D341Med (cell line): ENCODE measurements at places on chromosomes 11 and 22.

GRCh38 chr11:114343020-114343419 is 46.8 kb downstream of the NNMT start:
- DNase-seq: no peak

- DNase-seq: peak; percentile 61
Measured at GRCh38 chr11:76598426-76598839, 72.1 kb downstream of the LRRC32 start.

DNA sequence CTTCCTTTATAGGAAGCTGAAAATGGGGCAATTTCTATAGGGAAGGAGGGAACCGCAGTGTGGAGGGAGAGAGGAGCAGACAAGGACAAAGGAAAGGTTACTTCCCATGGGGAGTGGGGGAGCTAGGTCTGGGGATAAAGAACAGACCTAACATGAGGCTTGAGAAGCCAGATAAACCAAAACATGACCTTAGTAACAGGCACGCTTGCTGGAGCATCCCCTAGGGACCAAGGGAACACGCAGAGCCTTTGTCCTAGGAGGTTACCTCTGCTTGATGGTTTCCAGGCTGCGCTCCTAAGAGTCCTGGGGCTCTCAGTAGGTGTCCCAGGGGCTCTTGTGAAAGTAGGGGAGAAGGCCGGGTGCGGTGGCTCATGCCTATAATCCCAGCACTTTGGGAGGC is 271.4 kb upstream of the NCAM1 start:
- no peak for DNase-seq

DNA sequence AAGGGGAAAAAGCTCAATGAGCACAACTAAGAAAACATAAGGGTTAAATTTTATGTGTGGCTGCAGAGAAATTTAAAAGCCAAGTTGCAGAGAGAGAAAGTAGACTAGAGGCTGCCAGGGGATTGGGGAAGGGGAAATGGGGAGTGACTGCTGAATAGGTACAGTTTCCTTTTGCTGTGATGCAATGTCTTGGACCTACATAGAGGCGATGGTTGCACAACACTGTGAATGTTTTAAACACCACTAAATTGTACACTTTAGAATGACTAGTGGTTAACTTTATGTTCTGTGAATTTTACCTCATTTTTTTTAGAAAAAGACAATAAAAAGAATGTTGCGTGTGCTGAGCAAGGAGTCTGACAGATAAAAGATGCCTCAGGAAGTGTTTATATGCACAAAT is 36.5 kb downstream of the TENM4 start:
- no peak for DNase-seq

GRCh38 chr22:36419912-36420882 is 32.4 kb upstream of the MYH9 start:
- DNase-seq: no peak

GRCh38 chr11:66901964-66902390 is 45.1 kb downstream of the LRFN4 start:
- no peak for DNase-seq

DNA sequence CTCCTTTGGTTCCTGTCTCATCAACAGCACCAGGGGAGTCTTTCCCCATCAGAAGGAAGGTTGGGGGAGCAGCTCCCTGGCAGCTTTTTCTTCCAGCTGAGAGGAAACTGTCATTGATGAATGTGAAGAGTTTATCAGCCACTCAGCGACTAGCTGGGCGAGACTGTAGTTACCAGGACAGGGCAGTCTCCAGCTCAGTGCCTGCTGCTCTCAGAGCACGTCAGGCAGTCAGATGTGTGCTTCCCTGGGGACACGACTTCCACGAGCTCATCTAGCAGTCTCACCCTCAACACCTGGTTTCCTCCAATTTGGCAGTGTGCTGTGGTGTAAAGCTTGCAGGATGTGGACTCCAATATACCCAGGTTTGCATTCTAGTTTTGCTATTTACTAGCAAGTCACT is 12.5 kb upstream of the C1QTNF4 start:
- DNase-seq: no peak

DNA sequence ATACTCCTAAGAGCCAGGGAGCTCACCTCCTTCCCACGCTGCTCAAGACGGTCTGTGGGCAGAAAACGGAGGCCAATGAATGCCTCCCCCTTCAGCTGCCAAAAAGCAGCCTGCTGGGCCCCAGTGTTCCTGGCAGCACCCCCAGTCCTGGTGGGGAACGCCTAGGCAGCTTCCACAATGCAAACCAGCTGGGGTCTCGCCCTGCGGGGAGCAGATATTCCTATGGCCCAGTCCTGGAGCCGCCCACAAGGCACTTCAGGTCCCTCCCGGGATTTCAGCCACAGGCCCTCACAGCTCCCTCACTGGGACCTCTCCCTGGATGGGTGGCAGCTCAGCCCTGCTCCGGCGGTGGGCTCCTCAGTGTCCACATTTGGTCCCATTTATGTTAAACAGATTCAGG is 29.2 kb downstream of the A4GALT start:
- peak; percentile 17 for DNase-seq

DNA sequence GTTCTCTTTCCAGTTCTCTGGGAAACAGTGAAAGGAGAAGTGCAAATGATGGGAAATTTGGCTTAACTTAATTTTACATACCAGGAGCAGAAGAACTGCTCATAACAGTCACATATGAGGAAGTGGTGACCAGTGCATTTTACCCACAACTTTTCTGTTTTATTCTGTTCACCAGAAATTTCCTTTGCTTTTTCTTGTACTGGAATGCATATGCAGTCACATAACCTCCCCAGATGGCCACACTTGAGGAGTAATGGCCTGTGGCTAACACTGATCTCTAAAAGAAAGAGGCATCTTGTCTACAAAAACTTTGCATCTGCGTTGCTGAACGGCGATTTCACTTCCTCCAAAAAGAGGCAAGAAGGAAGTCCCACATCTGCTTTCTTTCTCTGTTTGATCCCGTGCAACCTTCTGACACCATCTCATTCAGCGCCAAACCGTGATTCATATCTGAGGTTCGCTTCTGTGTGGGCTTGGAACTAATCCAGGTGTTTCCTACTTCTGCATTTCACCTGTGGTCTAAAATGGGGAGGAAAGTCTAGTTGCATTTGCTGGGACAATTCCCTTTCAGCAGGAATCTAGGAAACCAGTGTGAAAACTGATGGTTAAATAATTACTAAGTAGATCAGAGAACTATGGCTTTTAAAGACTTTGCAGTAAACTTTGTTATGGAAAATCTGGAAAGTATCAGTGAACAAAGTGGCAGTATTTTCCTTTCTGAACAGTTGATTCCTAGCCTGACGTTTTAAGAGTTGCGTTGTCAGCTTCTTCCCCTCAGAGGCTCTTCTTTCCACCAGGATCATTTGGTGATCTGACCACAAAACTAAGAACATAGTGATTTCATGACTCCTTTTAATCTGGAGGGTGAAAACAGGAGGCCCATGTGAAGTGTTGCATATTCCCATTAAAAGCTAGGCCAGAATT is 4.2 kb upstream of the MPEG1 start:
- no peak for DNase-seq

DNA sequence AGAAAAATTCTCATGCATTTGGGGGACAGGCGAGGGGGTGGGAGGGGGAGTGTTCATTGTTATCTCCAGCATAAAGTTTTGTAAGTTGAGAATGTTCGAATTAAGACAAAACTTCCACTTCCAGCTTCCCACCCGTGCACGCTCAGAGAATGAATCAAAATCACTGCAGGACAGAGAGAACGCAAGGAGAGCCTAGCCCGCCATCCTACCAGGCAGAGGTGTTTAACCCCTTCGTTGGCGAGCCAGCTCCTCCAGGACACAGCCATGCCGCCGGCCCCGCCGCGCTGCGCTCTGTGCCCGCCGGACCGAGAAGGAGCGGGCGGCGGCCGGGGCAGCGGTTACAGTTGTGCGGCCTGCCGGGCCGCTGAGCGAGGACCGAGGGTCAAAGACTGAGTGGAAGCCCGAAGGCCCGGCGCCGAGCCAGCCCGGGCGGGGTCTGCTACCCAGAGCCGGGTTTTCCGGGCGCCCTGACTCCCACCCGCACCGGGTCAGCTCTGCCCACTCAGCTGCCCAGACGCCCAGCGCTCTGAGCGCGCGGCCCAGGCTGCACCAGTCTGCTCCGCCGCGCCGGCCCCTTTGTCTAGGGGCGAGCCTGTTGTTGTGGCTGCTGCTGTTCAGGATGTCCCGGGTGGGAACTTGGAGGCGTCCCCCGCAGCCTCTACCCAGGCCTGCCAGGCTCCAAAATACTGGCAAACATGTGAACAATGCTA is at the start of gene NOX4:
TSS of gene NOX4 (minus strand) at position 395 of the 710 bp plus-strand sequence. CDS start at position 266, 129 bp downstream.
- peak; percentile 17 for DNase-seq

DNA sequence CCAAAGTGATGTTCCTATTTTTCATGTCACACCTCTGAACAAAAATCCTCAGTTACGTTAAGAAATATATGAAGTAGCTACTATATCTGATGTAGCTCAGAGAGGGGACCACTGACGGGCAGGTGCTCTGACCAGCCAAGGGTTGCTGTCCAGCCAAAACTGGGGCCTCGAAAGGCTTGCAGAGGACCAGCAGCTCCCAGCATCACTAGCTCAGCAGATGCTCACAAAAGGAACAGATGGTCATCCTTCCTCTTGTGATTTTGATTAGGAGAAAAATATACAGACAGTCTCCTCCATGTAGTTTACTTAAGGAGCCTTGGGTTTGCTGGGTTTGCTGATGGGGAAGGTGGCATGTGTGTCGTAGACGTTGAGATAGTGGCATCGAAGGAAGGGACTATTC is 374.6 kb upstream of the B3GAT1 start:
- no peak for DNase-seq

DNA sequence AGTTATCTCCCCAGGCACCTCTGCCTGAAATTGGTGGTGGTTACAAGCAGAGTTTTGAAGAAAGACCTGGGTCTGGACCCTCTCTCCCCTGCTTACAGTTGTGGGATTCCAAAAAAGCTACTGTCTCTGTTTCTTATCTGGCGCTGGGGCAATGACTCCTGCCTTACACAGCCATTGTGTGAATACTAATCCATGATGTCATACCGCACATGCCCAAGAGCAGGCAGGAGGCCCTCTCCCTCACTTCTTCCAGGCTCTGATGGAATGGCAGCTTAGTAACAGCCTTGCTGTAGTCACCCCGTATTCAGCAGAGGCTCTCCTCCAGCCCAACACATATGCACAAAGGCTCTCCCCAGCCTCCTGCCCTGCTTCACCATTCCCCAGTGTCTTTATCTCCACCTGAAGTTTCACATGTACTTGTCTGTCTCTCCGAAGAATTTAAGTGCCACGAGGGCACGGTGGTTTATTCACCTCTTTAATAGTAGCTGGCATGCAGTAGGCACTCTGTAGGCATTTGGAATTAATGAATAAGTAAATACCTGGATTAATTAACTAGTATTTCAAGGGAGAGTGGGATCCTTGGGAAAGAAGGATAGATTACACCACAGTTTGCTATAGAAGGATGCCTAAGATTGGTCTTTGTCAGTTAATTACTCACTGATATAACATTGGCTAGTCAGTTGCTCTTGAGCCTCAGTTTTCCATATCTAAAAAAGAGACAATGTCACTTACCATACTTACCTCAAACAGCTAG is 165.6 kb downstream of the ETS1 start:
- no peak for DNase-seq

DNA sequence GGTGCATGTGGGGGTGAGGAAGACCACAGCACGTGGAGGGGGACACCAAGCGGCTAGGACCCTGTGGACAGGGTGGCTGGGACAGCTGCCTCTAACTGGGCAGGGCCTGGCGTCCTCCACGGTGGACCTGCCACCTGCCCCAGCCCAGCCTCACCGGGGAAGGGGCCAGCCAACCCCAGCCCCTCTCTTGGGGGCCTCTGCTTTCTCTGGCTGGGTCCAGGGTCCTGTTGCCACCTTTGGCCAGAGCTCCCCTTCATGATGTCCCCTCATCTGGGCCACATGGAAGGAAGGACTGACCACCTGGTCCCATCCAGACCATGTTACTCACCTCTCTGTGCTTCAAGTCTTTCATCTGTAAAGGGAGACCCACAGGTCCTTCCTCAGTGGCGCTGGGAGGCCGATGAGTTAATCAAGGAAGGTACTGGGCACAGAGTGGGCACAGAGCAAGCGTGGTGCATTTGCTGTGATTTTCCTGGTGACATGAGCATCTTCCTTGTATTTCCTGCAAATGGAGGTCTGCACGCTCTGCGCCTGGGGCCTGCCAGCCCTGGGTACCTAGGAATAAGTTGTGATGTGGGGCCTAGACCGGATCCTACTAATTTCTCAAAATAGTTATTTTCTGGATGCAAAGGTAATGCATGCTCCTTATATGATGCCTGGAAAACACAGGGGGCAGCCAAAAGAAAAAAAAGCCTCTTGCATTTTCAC is 538.4 kb downstream of the TBC1D22A start:
- peak; percentile 12 for DNase-seq

- DNase-seq: no peak
Measured at GRCh38 chr11:134527382-134528243, 115.6 kb upstream of the B3GAT1 start.

DNA sequence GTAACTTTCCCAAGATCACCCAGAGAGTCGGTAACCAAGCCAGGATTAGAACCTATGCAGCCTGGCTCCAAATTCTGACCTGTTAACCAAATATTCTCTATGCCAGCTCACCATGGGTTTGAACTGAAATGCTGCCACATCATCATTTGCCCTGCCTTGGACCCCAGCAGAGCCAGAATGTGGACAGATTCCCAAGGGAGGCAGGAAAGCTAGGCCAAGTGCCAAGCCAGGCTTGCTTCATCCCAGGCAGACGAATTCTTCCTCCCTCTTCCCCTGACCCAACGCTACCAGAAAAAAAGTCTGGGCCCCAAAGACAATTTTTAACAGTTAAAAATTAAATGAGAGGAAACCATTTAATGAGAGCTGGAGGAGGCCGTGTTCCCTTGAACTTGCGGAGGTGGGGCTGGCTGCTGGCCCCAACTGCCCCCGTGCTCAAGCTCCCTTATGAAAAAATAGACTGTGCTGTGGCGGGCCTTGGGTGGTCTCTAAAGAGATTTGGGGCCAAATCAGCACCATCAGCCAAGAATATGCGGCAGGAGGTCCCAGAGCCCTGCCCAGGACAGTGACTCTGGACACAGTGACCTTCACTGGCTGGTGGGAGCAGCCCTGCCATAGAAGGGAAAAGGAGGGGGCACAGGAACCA is 184.1 kb upstream of the SYT13 start:
- DNase-seq: no peak

- DNase-seq: no peak
Measured at GRCh38 chr11:121356357-121356756, 63.8 kb downstream of the SC5D start.

DNA sequence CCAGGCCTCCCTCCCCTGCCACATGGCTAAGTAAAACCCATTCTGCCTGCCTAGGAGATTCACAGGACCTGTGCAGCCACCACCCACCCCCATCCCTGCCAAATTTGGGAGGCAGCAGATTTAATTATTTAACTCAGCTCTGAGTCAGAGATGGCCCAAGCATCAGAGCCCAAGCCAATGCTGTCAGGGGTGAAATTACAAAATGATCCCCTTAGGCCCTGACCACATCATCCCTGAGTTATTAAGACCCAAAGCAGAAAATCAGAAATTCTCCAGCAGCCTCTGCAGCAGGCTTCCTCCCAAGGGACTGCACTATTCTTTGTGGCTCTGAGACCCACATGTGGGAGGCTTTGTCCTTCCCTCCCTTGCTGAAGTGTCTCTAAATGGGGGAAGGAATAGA is 52.8 kb upstream of the RRAS2 start:
- no peak for DNase-seq

DNA sequence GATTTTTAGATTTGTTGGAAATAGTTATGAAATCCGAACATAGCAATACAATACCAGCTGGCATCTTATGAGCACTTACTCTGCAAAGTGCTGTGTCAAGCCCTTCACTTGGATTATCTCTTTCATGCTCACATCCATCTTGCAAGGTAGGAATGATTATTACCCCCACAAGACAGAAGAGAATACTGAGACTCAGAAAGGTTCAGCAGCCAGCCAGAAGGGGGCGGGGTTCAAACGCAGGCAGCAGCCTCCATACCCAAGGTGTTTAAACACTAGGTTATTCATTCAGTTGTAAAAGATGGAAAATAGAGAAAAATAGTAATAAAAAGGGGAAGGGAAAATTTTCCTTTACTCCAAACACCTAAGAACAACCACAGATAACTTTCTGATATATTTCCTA is 158.5 kb downstream of the CCDC34 start:
- no peak for DNase-seq
